ENCODE measurements at places on chromosomes 5 and 9.

DNA sequence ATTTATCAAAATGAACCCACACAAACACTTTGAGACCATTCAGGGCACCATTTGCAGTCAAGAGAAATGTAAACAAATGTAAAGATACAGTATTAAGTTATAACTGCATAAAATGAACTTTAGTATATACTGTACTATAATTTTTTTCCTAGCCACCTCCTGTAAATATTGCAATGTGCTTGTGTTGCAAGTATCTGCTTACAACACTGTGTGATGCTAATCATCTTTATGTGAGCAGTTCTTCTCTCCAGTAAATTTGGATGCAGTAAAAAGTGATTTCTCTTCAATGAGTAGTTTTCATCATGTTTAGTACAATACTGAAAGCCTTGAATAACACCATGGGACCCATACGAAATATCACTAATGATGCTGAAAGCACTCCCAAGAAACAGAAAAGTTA lies 9.4 kb downstream of the G3BP1 start:
- no peak for DNase-seq

GRCh38 chr5:135315386-135315785 lies 83.6 kb downstream of the MACROH2A1 start:
- no peak for DNase-seq

- DNase-seq: no peak
Observed at GRCh38 chr5:61301341-61302199, 30.5 kb upstream of the ZSWIM6 start.

DNA sequence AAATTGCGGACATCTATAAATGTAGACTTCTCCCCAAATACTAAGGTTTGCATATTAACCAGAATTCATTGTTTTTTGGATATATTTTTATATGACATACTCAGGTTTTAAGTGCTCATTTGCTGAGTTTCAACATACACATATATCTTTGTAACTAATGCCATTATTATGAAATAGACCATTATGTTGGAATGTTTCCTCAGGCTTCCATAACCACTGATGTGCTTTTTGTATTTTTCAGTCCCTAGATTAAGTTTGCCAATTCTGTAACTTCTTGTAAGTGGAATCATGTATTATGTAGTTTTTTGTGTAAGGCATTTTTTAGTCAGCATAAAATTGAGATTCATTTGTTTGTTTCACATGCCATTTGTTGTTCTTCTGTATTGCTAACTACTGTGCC lies 32.1 kb downstream of the HSPA4 start:
- DNase-seq: no peak

GRCh38 chr9:99515895-99516656 lies 294.0 kb downstream of the SEC61B start:
- DNase-seq: no peak

DNA sequence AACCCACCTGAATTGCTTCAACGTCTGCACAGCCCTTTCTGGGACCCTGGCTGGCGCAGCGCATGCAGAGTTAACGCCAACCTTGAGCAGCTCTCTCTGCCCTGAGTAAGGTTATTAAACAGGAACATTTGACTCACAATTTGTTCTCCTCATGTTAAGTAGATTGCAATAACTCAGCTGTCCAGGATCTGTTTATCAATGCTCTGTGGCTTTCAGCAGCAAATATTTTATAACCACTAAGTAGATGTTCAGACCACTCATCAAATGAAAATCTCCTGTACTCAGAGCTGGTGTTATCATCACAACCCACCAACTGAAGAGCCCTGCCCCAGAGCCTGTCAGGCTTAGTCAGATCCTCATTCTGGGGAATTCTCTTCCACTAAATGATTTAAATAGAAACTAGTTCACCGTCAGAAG lies 403.0 kb downstream of the ZNF608 start:
- no peak for DNase-seq

GRCh38 chr5:61860978-61861377 lies 445.0 kb upstream of the KIF2A start:
- DNase-seq: no peak

GRCh38 chr9:91783411-91783810 lies 166.6 kb downstream of the ROR2 start:
- DNase-seq: no peak

DNA sequence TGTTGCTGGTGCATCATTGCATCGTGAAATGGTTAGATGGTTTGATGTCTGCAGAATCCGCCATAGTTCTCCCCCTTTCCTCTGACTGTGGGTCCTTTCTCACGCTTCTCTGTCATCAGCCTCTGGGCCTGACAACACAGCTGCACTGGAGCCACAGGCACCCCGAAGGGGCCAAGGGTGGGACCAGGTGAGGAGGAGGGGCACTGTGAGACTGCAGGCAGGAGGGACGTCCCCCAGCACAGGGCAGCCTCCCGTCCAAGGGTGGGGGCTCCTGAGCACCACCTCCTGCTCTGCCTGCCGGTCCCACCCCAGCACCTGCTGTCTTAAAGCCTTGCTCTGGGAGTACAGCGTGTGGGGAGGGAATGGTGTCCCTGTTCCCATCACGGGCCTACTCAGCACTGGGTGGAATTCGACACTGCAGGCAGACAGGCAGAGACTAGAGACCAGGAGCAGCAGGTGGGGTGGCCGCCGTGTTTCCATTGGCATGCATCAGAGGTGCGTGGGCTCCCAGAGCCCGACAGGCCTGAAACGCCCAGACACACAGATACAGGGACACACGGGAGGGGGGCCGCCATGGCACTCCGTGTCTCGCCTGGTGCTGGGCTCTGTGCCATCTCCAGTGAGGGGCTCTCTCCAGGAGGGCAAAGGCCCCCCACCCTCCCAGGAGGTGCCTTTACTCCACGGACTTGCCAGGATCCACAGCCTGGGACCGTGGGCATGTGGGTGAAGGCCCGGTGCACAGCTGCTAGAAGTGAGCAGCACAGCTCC lies 15.0 kb downstream of the CACNA1B start:
- no peak for DNase-seq

DNA sequence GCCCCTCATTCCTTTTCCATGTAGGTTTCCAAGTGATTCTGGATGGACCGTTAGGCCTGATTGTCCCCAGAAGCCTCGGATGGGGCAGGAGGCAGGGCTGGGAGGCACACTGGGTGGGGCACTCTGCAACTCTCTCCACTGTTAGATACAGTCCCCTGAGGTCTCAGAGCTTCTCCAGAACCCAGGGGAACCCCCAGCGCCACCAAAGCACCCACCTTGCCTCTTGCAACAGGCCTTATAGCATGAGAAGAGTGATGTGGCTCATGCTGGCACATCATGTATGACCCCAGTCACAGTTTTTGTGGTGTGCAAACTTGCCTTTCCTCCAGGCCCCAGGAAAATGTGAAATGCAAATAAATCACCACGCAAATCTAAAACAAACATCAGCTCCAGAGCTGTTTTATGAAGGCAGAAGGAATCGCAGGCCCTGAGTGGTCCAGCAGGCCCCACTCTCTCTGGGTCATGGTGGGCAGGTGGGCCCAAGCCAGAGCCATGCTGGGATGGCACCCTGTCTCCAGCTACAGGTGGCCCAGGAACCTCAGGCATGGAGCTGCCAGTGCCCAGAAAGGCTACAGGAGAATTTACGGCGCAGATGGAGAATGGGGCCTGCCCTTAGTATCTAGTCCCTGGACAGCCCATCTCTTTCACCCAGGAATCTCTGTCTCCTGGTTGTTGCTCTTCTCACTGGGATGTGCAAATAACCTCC lies 36.3 kb upstream of the CDKN2AIPNL start:
- DNase-seq: no peak

- DNase-seq: peak; percentile 13
Observed at GRCh38 chr9:28155067-28155466, 581.8 kb upstream of the C9orf72 start.

- DNase-seq: no peak
Observed at GRCh38 chr9:19677924-19678323, 110.9 kb downstream of the SLC24A2 start.

DNA sequence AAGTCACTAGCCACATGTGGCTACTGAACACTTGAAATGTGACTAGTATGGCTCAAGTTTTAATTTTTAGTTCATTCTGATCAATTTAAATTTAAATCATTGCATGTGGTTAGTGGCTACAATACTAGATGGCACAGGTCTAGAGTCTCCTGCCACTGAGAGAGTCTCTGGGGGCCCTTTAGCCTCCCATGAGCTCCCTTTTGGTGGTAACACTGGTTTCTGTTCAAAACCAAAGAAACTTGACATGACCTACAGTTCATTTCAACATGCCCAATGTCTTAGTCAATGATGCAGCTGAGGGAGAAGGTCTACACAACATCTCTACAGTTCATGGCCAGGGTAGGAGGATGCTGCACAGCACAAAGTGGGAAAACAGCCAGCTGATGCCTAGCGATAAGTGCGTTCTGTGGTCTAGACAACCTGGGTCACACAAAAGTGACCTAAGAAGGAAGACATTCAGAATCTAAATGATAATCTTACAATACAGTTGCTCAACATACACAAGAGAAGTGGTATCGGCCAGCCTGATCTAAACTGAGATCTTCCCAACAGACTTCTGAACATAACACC lies 121.0 kb downstream of the AUH start:
- DNase-seq: no peak

- no peak for DNase-seq
Observed at GRCh38 chr9:4260661-4261060, 39.2 kb downstream of the GLIS3 start.

DNA sequence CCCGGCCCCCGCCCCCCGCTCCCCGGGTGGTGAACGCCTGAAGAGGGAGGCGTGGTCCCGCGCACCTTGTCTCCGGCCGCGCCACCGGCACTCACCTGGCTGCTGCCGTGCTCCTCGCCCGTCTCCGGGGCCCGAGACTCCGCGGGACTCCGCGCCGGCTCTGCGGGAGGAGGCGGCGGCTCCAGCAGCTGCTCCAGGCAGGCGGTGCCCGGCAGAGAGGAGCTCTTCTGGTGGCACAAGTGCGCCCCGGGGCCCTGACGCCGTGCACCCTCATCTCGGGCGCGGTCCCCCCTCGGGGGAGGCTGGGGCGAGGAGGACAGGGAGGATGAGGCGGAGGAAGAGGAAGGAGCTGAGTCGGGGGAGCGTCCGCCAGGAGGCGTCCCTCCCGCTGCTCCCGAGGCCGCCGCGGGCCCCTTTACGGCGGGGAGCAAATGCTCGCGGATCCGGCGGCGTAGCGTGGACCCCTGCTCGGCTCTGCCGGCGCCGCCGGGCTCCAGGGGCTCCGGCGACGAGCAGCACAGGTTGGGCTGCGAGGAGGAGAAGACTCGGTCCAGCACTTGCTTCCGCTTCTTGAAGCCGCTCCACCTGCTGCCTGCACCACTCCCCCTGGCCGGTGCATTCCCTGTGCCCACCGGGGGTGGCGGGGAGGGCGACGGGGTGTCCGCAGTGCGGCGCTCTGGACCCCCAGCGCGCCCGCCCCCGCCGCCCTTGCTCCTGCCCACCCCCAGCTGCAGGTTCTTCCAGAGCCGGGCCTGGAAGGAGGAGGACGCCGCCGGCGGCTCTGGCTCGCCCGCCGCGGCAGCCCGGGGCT lies 928 bp downstream of the MCTP1 start:
- DNase-seq: no peak

DNA sequence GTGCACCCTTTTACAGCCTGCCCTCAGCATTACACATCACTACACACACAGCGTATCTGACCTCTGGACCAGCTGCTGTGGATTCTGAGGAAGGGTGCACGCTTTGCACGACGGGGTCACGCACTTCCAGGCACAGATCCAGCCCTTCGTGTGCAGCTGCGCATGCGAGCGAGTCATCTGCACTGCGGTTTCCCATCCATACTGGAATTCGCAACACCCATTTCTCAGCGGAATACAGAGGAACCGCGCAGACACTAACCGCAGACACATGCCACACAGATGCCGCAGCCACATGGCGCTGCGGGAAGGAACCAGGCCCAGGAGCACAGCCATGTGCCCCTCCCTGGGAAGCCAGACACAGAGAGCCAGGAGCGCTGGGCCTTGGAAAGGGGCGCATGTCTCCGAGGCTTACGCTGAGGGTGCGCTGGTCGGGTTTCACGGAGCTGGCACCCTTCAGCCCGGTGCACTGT lies 43.5 kb downstream of the PNPLA7 start:
- DNase-seq: no peak

- no peak for DNase-seq
Observed at GRCh38 chr9:77013206-77013931, 6.1 kb upstream of the FOXB2 start.

GRCh38 chr5:67686746-67687145 lies 490.1 kb upstream of the CD180 start:
- DNase-seq: no peak

GRCh38 chr5:102921341-102922044 lies 166.4 kb downstream of the PAM start:
- DNase-seq: no peak

DNA sequence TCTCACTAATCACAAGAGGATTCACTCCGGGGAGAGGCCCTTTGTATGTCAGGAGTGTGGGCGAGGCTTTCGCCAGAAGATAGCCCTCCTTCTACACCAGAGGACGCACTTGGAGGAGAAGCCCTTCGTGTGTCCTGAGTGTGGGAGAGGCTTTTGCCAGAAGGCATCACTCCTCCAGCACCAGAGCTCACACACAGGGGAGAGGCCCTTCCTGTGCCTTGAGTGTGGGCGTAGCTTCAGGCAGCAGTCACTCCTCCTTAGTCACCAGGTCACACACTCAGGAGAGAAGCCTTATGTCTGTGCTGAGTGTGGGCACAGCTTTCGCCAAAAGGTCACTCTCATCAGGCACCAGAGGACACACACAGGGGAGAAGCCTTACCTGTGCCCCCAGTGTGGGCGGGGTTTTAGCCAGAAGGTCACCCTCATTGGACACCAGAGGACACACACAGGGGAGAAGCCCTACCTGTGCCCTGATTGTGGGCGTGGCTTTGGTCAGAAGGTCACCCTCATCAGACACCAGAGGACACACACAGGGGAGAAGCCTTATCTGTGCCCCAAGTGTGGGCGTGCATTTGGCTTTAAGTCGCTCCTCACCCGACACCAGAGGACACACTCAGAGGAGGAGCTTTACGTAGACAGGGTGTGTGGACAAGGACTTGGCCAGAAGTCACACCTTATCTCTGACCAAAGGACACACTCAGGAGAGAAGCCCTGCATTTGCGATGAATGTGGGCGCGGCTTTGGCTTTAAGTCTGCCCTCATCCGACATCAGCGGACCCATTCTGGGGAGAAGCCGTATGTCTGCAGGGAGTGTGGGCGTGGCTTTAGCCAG lies 27.8 kb downstream of the NUTM2F start:
- no peak for DNase-seq

DNA sequence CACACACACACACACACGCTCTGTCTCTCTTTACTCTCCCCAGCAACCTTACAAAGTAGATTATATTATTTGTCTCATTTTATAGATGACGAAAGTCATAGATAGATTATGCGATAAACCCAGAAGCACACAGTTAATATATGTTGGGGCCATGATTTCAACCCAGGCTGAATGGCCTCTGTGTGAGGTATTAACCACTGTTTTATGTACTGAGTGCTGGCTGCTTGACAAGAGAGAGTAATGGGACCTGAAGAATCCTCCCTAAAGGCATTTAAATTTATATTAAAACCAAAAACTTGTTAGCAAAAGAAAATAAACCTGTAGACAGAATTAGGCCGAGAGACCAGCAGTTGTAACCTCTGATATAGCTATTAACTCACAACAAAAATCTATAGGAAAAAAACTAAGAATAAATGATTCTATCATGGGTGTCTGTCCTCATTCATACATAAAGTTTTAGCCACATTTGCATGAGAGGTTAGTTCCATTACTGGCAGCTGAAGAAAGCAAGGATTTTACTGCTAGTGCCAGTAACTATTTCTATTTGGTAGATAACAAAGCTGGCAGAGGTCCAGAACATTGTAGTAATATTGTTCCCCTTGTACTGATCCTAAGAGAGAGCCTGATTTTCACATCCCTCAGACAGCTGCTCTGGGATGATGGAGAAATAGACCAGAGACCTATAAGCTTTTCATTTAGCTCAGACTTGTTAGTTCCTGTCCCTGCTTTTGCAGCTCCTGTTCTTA lies 250.9 kb downstream of the ADGRV1 start:
- DNase-seq: no peak
